Activated CD8-positive, alpha-beta memory T cell treated with anti-CD3 and anti-CD28 coated beads for 1 hour (primary cell): ENCODE measurements at places on chromosomes 6 and 20.

DNA sequence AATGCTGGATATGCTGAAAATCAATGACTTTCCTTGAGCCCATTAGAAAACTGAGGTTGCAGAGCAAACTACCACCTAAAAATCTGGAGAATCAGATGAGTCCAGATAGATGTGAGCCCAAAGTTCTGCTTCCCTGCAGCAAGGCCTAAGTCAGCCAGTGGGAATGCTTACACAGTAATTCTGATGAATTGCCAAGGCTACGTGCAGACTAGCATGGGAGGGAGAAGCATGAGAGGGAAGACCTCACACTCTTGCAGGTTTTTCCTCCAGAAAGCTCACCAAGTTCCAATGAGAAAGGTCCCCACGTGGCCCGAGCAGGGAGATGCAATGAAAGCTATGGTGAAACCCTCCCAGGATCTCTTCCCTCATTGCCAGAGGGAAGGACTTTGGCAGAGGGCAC is 104.8 kb upstream of the SIRPA start:
- no peak for DNase-seq

DNA sequence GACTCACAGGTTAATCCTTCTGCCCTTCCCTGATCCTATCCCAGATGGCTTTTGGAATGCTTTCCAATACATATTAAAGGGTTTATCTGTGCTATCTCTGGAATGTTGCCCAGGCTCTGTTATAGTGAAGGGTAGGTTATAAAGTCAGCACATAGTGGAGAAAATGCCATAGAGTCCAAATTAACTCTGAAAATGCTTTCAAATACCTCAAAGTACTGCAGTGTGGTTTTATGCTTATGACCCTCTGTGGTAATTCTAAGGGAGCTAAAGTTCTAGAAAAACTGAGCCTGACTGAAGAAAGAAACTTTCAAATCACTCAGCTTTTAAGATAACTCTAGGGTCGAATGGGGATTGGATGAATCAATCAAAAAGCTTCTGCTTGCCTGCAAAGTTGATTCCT is 159.8 kb downstream of the PLCB1 start:
- DNase-seq: no peak

- no peak for DNase-seq
These were observed 191.1 kb downstream of the FNDC1 start for GRCh38 chr6:159360306-159360705.

- no peak for DNase-seq
These were observed 47.2 kb downstream of the NOL4L start for GRCh38 chr20:32537657-32538525.

- DNase-seq: no peak
These were observed 10.9 kb upstream of the PKIG start for GRCh38 chr20:44571362-44571988.

GRCh38 chr20:11186301-11187008 is 512.7 kb upstream of the JAG1 start:
- DNase-seq: no peak

GRCh38 chr6:53496797-53497375 is 48.0 kb downstream of the GCLC start:
- DNase-seq: no peak

- DNase-seq: no peak
These were observed 109.6 kb upstream of the BACH2 start for GRCh38 chr6:90406142-90406794.

- DNase-seq: no peak
These were observed 113.9 kb upstream of the PROKR2 start for GRCh38 chr20:5430670-5431069.

DNA sequence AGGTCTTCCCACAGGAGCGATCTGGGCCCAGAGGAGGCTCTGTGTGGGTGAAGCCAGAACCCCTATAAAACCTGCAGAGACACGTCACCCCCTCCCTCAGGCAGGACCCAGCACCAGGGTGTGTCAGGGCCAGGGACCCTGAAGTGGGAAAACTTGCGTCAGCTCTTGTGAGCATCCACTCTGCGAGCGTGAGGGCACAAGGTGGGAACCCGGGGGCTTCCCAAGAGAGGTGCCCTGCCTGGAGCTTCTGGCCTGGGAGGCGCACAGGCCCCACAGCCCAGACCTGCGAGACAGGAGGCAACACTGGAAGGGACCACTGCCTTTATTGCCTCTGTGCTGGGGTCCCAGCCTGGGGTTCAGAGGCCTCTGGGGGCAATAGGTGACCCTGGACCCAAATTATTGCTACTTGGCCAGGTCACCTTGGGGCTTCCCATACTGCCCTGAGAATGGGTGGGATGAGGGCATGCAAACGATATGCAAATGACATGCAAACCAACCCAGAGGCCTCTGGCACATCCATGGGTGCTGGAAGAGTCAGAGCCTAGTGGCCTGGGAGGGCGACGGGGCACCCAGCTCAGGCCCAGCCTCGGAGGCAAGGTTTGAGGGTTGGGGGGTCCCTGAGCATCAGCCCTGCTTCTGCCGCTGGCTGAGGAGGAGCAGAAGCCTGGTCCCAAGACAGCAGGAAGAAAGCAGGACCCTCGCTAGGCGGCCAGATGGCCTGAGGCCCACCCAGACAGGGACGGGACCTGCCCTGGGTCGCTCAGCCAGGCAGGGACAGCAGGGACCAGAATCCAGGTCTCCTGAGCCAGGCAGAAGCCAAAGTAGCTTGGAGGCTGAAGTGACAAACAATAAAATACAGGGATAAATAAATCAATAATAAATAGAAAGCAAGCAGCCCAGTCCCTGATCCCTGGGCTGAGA is 5.1 kb upstream of the C20orf144 start:
- DNase-seq: no peak

DNA sequence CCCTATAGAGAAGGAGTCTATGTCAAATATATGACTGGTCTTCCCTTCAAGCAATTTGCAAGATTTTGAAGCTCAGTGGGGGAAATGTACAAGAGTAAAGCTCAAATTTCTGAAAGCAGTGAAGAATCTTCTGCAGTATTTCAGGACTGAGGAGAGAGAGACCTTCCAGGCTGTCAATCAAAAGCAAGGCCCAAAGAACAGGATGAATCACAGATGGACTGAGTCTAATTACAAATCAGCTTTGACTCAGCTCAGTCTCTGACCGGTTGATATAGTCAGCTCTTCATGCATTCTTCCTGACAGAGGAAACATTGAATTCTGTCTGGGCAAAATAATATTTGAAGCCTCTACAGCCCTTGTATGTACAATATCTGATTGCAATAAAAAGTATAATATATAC is 7.7 kb upstream of the HTR1B start:
- DNase-seq: no peak

DNA sequence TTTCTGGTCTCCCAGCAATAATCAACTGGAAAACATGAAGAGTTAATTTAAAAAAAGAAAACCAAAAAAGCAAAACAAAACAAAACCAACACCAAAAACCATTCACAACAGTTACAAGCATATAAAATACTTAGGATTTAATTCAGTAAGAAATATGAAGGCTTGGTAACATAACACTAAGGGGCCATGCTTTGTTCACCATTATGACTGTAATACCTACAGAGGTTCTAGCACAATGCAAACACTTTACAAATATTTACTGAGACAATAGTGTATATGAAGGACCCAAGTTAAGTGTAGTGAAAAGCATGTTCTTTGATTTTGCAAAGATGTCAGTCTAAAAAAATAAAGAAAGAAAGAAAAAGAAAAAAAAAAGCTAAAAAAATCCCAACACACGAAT is 109.8 kb upstream of the EMILIN3 start:
- DNase-seq: no peak
